ENCODE measurements at places on chromosomes 1 and 21.

- DNase-seq: no peak
Measured at GRCh38 chr1:159015440-159015909, 5.8 kb downstream of the IFI16 start.

GRCh38 chr1:218472885-218473284 lies 127.7 kb downstream of the TGFB2 start:
- DNase-seq: no peak

DNA sequence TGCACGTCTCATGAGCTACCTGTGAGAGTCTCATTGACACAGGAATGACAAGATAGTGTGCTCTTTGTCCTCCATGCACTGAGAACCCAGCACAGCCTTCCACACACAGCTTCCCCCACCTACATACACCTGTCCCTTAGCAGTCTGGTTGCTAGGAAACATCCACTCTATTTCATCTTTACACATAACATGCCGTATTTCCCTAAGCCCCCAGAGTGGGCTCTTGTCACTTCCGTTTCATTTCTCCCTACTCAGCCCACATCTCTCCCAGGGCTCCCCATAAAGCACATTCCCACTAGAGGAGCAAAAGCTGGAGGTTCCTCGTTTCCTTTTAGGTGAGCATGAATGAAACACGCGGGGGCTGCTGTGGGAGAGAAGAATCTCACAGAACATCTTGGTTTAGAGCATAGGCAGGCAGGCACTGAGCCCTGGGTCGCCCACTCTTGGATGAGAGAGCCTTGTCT lies 137.1 kb downstream of the ETS2 start:
- DNase-seq: no peak

DNA sequence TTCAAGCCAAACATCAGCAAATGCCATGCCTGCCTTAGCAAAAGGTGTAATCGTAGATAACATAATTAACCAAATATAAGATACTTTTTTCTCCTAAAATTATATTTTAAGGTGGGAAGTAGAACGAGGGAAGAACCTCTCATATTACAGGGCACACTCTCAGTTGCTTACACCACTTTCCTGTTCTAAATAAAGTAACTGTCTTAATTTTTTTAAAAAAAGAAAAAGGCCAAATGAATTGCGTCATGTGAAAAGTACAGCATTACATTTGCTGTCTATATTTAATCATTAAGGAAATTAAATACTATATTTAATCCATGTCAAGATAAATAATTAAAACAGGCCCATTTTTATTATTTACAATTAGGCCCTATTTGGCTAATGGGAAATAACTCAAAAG lies 23.7 kb downstream of the JAK1 start:
- DNase-seq: no peak

- DNase-seq: no peak
Measured at GRCh38 chr21:22609802-22610201, 1611.6 kb downstream of the NCAM2 start.

DNA sequence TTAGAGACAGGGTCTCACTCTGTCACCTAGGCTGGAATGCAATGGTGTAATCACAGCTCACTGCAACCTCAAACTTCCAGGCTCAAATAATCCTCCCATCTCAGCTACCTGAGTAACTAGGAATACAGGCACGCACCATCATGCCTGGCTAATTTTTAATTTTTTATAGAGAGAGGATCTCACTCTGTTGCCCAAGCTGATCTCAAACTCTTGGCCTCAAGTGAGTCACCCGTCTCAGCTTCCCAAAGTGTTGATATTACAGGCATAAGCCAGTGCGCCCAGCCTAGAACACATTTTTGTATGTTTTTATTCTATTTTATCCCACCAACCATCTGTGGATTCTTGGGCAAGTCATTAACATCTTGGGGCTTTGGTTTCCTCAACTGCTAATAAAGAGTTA lies 100.5 kb downstream of the AK5 start:
- no peak for DNase-seq

- no peak for DNase-seq
Measured at GRCh38 chr1:3187415-3188149, 118.6 kb downstream of the PRDM16 start.

DNA sequence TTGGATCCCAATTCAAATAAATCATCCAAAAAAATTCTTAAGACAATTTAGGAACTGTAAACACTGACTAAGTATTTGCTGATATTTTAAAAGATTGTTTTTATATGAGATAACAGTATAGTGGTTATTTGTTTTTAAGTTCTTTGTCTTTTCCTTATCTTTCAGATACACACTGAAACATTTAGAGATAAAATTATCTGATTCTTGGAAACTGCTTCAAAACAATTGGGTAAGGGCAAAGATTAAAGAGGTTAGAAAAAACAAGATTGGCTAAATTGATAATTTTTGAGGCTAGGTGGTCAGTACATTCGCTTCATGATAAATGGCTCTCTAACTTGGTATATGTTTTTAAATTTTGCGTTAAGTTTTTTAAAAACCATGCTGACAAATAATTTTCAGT lies 117.3 kb downstream of the PSMG1 start:
- no peak for DNase-seq

GRCh38 chr21:40686526-40686925 lies 160.4 kb downstream of the DSCAM start:
- no peak for DNase-seq

DNA sequence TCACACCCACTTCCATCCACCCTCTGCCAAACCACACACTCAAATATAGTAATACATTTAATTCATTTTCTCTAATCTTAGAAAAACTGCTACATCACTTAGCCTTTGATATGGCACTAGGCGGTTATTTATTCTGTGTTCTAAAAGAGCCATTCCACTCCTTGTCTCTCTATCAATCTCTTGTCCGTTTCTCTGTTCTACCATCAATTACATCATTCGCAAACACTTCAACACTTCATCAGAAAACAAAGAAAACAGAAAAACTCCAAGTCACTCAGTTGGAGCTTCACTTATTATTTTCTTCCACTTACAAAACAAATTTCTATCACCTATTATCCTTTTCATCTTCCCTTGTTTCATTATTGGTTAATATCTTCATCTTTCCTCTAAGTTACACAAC lies 1523.0 kb downstream of the KCNT2 start:
- DNase-seq: no peak

GRCh38 chr1:226995365-226996332 lies 55.6 kb downstream of the COQ8A start:
- DNase-seq: no peak

DNA sequence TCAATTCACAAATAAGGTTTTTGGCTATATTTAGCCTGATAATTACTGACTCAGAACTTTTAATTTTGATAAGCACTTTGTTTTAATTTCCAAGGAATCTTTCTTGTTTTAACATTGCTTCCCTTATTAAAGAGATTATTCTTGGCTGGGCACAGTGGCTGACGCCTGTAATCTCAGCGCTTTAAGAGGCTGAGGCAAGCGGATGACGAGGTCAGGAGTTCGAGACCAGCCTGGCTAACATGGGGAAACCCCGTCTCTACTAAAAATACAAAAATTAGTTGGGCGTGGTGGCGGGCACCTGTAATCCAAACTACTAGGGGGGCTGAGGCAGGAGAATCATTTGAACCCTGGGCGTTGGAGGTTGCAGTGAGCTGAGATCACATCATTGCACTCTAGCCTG lies 13.8 kb downstream of the ALG14 start:
- no peak for DNase-seq

GRCh38 chr1:180386745-180387367 lies 115.5 kb downstream of the ACBD6 start:
- DNase-seq: no peak

DNA sequence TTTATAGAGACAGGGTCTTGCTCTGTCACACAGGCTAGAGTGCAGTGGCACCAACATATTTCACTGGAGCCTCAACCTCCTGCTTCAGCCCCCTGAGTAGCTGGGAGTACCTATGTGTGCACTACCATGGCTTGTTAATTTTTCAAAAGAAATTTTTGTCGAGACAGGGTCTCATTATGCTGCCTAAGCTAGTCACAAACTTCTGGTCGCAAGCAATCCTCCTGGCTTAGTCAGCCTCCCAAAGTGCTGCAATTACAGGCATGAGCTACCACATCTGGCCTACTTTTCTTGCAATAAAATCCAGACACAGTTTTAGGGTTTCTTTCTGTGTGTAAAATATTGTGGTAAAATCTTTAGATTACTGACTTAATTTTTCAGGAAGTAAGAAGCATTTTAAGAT lies 27.9 kb upstream of the NTPCR start:
- DNase-seq: no peak

DNA sequence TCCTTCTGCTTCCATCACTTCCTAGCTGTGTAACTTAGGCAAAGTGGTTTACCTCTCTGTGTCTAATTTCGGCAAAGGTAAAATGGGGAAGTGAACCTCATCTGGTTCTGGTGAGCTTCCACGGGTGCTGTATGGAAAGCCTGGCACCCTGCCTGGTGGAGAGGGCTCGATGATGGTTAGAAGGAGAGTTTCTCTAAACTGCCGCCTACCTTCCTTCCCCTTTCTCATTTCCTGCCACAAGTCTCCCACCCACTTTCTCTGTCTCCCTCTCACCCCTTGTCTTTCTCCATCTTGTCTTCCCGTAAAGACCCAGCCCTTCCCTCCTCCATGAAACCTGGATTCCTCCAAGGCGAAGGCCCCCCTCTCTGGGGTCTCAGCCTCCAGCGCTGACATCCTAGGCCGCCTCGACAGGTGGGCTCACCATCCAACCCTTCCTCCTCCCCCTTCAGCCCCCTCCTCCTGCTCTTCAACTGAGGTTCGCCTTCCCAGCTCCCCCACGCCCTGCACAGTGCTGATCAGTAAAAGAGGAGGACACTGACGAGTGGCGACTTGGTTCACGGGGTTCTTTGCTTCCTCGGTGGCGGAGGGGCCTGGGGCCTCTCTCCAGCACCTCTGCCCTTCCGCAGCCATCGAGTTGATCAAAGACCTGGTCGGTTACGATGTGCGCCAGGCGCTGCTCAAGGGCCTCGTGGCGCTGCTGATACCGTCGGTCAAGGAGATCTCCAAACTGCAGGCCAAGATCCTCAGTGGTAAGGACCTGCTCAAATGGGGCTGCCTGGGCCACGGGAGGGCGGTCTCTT lies 7.3 kb downstream of the RNU5D-1 start:
- no peak for DNase-seq

DNA sequence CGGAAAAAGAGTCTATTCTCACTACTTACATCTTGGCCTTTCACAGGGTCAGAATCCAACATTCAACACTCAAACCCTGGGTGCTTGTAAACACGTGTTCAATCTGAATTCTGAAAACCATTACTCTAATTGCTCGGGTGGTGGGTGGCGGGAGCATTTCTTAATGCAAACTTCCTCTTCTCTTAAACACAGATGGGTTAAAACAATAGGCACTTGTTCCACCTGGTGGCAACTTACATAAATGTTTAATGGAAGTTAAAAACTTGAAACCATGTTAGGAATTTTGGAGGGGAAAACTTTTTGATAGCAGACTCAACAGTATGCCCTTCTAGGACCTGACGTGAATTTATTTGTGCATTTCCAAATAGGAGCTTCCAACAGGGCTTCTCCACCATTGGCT lies 23.4 kb upstream of the TDRD10 start:
- DNase-seq: no peak

GRCh38 chr1:3586986-3587759 lies 24.1 kb downstream of the MEGF6 start:
- DNase-seq: no peak

DNA sequence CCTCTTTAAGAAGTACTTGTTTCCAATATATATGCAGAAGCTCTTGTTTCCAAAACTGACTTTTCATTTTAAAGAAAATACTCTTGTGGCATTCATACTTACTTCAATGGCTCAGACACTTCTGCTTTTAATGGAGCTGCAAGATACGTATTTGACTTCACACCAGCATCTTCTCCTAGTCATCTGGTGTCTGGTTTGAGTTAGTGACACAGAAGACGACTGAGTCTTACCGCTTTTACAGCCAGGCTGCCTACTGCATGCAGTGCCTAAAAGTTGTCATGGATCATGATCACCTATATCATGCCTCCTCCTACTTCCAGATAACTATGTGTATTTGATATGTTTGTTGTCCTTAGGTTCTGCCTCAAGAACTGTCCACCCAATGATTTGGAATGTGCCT lies 185.9 kb downstream of the TPR start:
- no peak for DNase-seq

DNA sequence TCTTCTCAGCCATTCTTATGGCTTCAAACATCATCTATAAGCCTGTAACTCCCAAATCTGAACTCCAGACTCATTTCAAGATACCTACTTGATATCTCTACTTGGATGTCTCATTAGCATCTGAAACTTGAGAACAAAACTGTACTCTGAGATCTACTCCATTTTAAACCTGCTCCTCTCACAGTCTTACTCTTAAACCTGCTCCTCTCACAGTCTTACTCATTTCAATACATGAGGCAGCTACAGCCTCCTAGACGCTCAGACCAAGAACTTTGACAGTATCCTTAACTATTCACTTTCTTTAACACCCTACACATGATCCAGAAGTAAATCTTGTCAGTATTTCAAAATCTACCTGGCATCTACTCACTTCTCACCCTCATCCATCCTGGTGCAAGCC lies 54.3 kb downstream of the NBPF6 start:
- no peak for DNase-seq

DNA sequence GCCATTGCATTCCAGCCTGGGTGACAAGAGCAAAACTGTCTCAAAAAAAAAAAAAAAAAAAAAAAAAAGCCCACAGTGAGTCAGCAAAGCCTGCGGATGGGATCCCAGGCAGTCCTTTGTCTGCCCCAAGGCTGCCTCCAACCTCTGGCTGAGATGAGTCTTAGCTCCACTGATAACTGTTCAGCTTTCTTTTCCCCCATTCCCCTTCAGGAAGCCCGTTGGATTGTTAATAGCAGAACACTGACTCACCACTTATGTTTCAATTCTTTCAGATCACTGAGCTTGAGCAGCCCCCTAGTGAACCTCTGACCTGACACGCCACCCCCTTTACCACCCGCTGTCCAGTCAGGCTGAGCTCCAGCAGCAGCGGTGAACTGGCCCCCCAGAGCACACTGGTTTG lies 57.5 kb downstream of the ERG start:
- DNase-seq: no peak

- DNase-seq: no peak
Measured at GRCh38 chr1:235683653-235684052, 34.1 kb upstream of the GNG4 start.

- DNase-seq: no peak
Measured at GRCh38 chr1:175237389-175237788, 44.8 kb upstream of the KIAA0040 start.

DNA sequence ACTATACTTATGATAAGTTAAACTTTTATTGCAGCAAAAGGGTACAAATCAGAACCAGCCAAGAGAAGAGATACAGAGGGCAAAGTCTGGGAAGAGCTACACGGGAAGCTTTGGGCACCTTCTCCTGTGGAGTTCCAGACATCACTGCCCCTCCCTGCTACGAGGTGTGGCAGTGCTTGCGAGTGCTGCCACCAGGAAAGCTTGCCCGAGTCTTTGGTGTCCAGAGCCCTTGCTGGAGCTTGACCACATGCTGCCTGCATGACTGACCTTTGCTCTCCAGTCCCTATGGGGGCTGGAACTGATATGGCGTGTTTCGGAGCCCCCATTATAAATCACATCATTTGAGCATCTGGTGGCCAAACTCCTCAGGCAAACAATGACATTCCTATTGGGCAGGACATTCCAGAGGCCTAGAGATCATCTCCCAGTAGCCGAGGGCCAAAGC lies 23.4 kb downstream of the PLEKHO1 start:
- DNase-seq: no peak

GRCh38 chr1:54532033-54532432 lies 16.0 kb upstream of the ACOT11 start:
- DNase-seq: no peak
